ENCODE measurements at places on chromosomes 2 and 18.

GRCh38 chr2:22753476-22753875 lies 631.5 kb upstream of the KLHL29 start:
- no peak for DNase-seq

GRCh38 chr2:189555232-189555631 lies 25.4 kb downstream of the SLC40A1 start:
- no peak for DNase-seq

GRCh38 chr18:61699397-61700110 lies 193.3 kb downstream of the RNF152 start:
- no peak for DNase-seq

DNA sequence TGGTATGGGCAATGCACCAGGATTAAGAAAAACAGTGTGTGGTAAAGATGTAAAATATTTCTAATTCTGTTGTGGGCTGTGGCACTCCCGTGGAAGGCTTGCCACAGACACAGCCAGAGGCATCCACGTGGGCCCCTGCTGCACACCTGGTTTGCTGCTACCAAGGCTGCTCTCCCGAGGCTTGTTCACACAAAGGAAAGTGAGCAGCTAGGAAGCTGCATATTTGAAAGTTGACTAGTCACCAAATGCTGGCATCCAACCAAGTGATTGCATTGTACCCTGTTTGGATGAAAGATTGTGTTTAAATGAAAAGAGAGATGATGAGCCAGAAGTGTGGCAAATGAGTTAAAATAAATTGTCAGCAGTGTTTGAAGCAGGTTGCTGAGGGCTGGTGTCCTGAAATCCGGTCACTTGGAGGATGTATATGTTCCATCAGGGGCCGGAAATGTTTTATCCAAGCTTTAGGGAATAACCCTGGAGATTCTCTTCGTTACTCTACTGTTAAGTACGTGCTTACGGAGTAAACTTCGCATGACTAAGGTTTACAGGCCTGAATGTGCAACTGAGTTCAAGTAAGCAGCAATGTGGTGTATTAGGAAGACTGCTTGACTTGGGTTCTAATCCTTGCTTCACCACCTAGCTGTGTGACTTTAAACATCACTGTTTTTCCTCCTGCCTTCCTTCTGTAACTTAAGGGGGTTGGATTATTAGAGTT lies 86.1 kb downstream of the MSH2 start:
- DNase-seq = no peak

DNA sequence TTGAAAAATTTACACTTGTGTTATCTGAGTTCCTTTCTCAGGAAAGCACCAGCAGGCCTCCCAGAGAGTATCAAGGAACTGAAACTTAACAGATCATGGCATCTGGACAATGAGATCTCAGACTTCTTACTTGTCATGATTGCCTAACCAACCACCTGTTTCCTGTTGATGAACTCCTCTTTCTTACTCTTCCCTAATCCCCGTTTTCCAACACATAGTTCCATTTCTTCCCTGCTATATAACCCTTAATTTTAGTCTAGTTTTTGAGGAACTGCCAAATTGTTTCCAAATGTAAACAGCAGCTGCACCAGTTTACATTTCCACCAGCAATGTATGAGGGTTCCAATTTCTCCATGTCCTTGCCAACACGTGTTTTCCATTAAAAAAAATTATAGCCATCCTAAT lies 6.1 kb upstream of the FAM171B start:
- DNase-seq = no peak

DNA sequence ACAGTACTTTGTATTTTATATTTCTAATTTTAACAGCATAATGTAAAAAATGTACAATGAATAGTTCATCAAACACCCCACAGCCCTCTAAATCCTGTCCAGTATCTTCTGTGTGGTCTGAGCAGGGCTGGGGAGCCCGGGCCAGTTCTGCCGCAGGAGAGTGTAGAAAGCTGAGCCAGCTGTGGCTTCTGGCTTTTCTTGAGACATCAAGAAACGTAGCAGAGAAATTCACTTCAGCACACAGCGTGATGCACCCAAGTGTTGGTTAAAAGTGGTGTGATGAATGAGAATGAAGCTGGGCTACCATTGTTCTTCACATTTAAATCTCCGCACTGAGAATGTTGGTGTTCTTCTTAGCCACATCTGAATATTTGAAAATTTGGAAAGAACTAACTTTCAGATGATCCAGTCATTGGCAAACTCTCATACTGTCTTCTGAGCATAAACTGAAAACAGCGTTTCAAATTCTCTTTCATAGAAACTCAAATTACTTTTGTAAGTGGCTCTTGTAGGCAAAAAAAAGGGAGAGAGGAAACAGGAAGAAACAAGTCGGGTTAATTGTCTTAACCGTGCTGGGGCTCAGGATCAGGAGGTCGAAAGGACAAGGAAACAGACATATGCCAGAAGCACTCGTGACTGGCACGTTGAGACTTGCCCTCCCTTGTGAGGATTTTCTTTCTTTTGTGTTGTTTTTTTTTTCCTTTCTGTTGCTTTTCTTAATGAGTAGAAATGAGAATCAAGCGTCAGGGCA lies 23.4 kb upstream of the TMEM87B start:
- DNase-seq = no peak

- no peak for DNase-seq
Measured at GRCh38 chr2:151299920-151300539, 10.6 kb upstream of the NMI start.

GRCh38 chr2:43332653-43333052 lies 106.2 kb upstream of the ZFP36L2 start:
- DNase-seq = no peak

GRCh38 chr2:127637725-127638252 lies 8.2 kb upstream of the GPR17 start:
- no peak for DNase-seq

GRCh38 chr2:224127871-224128501 lies 88.9 kb upstream of the SERPINE2 start:
- DNase-seq = no peak

DNA sequence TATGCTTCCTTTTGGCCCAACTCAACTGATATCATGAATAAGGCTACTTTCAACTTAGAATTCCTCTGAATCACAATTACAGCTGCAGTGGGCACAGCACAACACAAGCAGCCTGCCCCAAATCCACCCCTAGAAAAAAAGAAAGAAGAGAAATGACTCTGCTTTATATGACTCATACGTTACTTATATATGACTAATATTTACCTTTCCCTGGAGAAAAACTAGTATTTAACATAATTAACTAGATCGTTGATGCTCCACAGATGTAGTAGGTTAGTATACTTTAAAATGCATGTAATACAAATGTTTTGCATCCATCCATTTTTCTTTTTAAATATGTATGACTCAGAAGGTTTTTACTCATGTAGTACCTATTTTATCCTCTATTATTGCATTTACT lies 133.3 kb upstream of the UNC80 start:
- DNase-seq = no peak

DNA sequence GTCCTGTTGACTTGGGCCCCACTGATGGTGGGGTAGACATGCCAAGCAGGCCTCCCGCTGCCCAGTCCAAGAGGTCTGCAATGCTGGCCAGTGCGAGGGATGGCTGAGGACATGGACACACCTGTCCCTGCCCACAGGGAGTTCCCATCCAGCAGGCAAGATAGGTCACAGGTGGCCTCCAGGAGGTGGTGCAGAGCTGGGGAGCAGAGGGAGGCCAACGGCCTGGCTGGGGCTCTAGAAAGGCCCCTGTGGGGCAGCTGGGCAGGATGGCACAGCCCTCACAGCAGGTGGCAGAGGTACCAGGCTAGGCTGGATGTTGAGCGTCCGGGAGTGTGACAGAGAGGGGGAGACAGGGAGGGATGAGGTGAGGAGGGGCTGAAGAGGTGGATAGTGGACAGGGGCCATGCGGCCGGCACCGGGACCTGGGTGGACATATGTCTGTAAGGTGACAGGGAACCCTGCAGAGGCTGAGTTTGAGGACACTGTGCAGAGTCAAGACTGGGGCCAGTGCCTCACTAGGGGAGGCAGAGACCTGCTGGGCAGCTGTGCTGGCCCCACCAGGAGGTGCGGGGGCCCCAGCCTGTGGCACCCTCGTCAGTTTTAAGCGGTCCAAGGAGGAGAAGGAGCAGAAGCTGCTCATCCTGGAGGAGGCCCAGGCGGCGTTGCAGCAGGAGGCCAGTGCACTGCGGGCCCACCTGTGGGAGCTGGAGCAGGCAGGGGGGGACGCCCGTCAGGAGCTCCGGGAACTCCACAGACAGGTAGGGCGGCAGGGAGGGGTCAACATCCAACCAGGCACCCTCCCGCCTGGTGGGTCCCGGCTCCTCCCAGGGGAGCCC lies 34.3 kb upstream of the SNED1 start:
- no peak for DNase-seq

DNA sequence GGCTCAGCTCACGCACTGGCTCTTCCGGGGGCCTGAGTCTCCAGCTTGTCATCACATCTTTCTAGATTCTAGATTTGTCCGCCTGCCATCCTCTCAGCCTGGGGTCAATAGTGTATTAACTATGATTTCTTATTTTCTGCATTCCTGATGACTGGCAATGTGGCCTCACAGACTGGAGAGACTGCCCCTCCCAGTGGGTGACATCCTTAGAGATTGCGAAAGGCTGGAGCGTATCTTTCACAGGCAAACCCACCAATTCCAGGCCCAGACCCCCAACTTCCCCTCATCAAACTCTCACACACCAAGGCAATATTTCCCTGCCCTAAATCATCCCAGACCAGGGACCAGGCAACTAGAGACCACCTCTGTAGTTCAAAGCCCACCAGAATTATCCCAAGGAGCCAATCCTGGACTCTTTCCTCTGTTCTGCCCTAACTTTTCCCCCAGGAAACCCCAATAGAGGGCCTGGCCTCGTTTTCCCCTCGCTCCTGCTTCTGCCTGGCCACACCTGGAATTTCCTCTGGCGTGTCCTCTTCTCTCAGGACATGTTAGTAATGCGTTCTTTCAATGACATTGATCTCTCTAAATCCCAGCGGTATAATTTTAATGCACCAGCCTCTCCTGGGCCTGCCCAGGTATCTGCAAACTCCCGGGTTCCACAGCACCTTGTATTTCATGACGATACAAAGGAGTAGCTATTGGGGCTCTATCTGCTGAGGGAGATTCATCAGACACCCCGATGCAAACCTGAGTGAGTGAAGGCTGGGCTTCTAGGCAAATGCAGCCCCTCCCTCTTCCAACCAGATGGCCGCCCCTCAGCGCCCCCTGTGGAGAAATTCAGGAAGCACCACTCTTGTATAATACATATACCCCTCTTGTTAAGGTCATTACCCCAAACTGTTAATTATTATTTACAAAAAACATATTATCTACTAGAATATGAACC lies 2.4 kb upstream of the KCNF1 start:
- no peak for DNase-seq

GRCh38 chr2:27078267-27079194 lies at the start of gene EMILIN1:
EMILIN1 (plus strand) TSS chr2:27078615; CDS start chr2:27079066, 451 bp downstream.
- no peak for DNase-seq

All from activated CD8-positive, alpha-beta memory T cell treated with anti-CD3 and anti-CD28 coated beads for 1 hour (primary cell).